CD4-positive, alpha-beta T cell treated with Interleukin-6 at 100 ng/mL for 8 hours (primary cell): ENCODE measurements at places on chromosomes 7 and 10.

GRCh38 chr7:44394636-44395035 lies 69.2 kb upstream of the CAMK2B start:
- DNase-seq: no peak

GRCh38 chr7:23291957-23292560 lies 7.1 kb upstream of the MALSU1 start:
- no peak for DNase-seq

- no peak for DNase-seq
These were observed 107.9 kb downstream of the HIBADH start for GRCh38 chr7:27554826-27555225.

GRCh38 chr7:103637726-103638125 lies 191.7 kb upstream of the SLC26A5 start:
- DNase-seq: no peak

DNA sequence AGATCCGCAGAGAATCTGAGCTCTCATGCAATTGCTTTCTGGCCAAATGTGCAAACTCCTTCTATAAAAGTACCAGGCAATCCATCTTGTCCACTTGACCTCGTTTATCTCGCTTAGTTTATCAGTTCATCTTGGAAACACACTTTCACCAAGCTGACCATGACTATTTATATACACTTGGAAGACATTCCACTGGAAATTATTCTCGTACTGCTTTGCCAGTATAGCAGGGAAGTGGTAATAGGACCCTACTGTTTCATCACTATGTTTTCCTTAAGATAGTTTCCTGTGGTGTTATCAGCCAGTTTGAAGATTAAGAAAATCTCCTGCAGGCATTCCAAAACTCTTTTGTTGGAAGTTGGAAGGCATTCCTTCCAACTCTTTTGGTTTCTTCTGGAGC lies 115.3 kb upstream of the FAM171A1 start:
- DNase-seq: no peak

DNA sequence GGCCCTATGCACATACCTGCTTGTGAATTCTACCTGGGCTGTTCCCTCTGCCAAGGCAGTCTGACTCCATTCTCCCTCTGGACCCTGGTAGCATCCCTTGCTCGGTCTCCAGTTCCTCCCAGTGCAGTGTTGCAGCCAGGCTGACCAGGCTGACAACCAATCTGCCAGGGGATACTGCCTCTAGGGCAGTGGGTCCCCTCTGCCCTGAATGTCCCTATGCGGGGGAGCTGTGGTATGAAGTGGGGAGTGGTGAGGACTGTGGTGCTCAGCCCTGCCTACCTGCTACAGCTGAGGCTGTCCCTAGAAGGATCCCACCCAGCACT lies 48.0 kb upstream of the CAMK2B start:
- DNase-seq: no peak

DNA sequence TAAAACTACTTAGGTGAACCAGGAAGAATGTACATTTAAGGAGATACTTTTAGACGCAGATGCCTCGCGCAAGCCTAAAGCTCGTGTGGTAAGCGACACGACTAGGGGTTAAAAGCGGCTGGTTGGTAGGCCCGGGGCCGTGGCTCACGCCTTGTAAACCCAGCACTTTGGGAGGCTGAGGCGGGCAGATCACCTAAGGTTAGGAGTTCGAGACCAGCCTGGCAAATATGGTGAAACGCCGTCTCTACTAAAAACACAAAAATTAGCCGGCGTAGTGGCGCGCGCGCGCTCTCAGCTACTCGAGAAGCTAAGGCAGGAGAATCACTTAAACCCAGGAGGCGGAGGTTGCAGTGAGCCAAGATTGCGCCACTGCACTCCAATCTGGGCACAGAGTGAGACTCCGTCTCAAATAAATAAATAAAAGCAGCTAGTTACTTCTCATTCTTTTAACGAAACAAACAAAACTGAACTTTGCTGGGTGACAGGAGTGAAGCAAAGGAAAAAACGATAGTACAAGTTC lies 879 bp downstream of the NUDT5 start:
- DNase-seq: peak; percentile 10

GRCh38 chr10:122514045-122514840 lies 46.3 kb upstream of the DMBT1 start:
- no peak for DNase-seq

DNA sequence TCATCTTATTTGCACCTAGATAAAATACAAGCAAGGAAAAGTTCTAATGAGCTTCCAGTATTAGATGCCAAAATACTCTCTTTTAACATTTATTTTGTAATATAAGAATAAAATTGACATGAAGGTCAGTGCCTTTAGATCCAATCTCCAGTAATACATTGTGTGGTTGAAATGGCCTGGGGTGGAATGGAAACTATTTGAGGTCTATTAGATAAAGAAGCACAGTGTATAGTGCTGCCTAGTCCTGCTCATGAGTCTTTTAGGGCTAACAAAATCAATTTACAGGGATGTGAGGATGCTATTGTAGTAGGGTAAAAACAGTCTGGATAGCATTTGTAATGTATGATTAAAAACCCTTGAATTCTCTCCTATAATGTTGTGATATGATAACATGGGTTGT lies 84.5 kb upstream of the ETV1 start:
- no peak for DNase-seq

DNA sequence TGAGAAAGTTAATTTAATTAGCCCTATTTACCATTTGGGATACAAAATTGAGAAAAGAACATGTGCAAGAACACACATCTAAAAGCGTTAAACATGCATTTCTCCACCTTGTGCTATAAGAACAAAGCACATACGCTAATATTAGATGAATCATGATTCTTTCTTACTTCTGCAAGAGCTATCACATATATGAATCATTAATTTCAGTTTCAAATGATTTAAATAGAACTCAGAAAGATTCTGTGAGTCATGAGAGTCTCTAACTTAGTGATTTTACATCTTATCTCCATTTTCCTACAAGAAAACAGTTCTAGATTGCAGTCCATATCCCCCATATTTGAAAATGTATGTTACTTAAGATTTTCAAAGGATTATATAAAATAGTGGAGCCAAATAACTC lies 173.9 kb downstream of the RNLS start:
- DNase-seq: no peak

- no peak for DNase-seq
These were observed 12.4 kb upstream of the JAZF1 start for GRCh38 chr7:28192786-28193585.
